ENCODE measurements at places on chromosomes 16 and 17.

GRCh38 chr17:33927732-33928133 is 327.4 kb upstream of the CCL2 start:
- DNase-seq = no peak

GRCh38 chr17:1515640-1516387 is 598 bp downstream of the INPP5K start:
- DNase-seq = peak; percentile 63

GRCh38 chr17:79851461-79851817 is 12.2 kb upstream of the CBX4 start:
- no peak for DNase-seq

DNA sequence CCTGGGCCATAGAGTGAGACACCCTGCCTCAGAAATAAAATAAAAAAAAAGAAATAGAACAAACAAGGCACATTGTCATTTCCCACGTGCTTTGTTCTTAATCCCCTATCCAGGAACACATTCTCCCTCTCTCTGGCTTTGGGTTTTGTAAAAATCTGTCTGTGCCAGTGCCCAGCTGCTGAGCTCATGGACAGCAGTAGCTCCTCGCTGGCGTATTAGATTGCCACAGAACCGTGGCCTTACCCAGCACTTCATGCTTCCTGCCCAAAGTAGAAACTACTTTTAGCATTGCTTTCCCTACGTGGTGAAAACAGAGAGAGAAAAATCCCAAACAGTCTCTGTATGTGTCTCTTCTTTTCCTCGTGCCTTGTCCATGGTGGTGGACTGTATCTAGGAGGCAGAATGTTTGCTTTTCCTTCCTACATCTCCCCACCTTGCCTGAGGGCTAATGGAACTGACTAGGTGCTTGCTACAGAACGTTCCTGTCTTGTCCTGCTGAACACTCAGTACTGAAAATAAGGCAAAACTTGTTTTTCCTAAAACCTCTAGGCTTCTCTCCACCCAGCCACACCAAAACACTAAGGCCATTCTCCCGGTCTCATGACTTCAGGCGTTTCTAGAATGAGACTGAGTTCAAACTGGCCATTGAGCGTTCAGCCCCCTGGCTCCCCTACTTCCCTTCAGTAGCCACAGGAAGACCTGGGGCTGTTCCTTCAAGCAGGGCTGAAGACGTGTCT is 26.1 kb downstream of the MNT start:
- no peak for DNase-seq

DNA sequence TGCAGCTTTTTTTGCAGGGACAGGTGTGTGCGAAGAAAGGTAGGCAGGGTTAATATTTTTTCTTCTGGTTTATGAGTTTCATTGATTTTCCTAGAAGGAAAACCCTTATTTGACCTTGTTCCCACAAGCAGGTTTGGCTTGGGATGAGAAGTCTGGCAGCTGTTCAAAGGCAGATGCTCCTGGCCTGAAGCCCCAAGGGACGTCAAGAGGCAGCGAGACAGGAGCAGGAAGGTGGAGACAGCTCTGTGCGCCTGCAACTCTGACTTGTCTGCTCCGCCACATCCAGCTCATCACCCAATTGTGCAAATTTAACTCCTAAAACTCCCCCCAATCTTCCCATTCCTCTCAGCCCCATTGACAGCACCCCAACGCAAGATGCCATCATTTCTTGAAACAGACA is 136.8 kb upstream of the XYLT1 start:
- DNase-seq = no peak

GRCh38 chr16:65574326-65574966 is 452.6 kb upstream of the CDH11 start:
- no peak for DNase-seq

GRCh38 chr17:42422958-42423712 is at the start of gene CAVIN1:
Gene CAVIN1, minus strand, starts transcription at chr17:42423256. Its CDS starts 159 bp downstream, at chr17:42423097.
- DNase-seq = peak; percentile 49

DNA sequence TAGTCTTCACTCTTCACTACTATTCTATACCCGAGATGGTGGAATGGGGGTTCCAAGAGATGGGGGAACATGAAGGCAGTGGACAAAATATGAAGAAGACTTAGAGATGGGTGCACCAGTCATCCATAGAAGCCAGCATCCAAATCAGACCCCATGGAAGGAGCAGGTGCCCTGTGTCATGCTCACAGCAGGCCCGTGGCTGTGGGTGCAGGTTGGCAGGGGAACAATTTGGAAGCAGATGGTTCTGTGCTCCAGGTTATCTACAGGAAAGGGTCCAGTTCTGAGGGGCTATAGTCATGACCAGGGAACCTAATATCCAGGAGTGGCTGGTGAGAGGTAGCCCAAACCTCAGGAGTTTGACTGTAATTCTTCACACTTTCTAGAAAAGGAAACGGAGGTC is 9.6 kb upstream of the LPCAT2 start:
- no peak for DNase-seq

DNA sequence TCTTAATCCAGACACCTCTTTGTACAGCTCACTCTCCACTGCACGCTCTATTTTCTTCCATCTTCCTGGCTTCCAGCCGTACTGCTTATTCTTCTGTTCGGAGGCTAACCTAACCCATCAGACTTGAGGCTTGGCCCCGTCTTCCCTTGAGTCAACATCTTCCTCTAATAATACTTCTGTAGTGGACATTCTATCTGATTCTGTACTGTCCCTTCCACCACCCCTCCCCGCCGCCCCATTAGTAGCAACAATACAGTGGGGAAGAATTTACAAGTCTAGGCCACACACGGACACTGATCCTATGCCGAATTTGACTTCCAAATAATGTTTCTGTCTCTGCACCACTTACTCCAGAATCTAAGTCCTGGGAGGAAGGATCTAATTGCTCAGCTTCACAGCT is 86.0 kb upstream of the TNRC6A start:
- DNase-seq = no peak

- DNase-seq = peak; percentile 26
Observed at GRCh38 chr17:18141210-18141803, 32.8 kb downstream of the MYO15A start.

DNA sequence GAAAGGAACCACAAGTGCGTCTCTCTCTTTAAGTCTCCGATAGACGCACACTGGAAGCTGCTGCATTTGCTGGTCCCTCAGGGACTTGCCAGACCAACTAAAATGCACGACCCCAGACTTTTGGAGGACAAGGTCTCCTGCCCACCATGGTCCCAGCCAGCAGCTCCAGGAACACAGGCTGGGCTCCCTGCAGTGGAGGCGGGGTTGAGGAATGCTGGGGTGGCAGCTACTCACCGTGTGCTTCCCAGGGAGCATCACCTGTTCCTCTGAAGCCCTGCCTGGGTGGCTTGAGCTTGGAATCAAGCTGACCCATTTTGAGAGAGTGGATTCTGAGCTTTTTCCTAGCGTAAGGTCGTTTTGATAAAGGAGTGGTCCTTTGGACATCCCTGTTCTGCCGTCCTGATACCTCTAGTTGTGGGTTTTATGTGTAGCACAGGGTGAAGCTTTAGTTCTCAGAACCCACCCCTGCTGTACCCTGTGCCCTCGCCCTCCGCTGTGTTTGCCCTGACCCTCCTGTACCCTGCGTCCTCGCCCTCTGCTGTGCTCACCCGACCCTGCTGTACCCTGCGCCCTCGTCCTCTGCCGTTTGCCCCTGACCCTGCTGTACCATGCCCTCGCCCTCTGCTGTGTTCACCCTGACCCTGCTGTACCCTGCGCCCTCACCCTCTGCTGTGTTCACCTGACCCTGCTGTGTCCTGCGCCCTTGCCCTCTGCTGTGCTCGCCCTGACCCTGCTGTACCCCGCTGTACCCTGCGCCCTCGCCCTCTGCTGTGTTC is 11.0 kb downstream of the ZNF276 start:
- DNase-seq = no peak

DNA sequence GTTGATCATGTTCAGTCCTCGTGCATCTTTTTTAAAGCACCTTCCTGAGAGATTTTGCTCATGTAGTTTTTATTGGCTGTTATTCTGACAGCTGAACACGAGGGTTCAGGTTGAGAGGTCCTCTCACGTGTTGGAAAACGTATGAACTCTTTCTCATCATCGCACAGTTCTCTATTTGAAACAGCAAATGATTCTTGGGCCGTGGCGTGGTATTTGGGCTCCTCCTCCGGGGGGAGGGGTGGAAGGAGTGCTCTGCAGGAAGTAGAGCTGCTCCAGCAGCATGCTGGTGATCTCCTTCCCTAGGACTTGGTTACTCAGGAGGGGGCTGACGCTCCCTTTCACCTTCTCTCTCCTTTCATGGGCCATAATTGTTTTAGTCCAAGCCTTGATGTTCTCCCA is 70.4 kb downstream of the KSR1 start:
- DNase-seq = peak; percentile 13

DNA sequence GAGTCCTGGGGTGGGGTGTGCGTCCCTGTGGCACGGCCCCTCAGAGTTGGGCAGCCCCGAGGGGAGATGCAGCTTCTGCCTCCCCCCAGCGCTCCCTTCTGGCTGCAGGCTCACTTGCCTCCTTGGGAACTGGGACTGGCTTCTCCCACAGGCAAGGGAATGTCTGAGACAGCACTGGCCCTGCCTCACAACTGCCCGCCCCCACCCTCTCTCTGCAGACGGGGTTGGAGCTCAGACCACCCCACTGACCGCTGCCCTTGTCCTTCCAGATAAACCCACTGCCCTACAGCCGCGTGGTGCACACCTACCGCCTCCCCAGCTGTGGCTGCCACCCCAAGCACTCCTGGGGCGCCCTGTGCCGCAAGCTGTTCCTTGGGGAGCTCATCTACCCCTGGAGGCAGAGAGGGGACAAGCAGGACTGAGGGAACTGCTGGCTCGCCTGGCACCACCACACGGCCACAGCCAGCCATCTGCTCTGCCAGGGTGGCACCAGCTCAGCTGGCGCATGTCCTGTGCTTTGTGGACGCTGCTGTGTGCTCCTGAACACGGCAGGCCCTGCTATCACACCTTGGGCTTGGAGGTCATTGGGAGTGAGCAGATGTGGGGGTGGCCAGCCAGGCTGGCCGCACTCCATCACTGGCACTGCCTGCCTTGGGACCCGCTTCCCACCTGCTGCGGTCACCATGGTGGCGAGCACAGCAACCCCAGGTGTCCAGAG is 7.1 kb upstream of the RAB40C start:
- DNase-seq = no peak

DNA sequence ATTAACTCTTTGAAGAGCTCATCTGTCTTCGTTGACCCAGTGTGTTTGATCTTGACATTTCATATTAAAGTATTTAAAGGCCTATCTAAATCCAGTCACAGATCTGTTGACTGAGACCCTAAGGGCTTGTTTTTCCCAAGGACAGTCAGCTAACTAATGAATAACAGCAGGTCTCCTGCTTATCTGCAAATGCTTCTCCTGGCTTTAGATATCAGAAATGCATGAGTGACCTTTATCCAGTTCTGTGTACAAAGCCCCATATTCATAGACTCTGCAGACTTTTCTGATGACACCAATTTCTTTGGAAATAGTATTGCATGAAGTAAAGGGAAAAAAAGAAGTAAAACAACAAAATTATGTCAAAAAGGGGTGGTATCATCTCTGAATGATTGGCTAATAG is 70.3 kb downstream of the YPEL2 start:
- DNase-seq = no peak

DNA sequence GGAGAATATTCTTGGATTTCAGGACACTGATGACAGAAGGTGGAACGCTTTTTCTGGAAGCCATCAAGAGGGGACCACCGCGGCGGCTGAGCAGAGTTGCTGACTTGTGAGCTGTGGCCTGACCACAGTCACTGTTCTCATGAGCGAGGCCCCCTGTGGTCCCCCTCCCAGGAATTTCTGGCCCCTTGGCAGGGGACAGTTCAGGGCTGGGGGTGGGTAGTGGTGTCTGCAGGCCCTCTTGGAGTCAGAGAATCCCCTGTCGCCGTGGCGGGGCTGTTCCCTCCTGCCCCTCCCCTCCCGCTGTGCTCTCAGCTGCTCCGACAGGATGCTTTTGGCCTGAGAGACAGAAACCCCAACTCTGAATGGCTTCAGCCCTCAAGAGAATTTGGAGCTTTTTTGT is 292.0 kb downstream of the SEC14L1 start:
- DNase-seq = no peak

- DNase-seq = no peak
Observed at GRCh38 chr16:56941856-56942331, 10.0 kb downstream of the HERPUD1 start.

- no peak for DNase-seq
Observed at GRCh38 chr17:68598545-68598961, 2.6 kb downstream of the FAM20A start.

- no peak for DNase-seq
Observed at GRCh38 chr17:46176975-46177374, 16.3 kb downstream of the KANSL1 start.

DNA sequence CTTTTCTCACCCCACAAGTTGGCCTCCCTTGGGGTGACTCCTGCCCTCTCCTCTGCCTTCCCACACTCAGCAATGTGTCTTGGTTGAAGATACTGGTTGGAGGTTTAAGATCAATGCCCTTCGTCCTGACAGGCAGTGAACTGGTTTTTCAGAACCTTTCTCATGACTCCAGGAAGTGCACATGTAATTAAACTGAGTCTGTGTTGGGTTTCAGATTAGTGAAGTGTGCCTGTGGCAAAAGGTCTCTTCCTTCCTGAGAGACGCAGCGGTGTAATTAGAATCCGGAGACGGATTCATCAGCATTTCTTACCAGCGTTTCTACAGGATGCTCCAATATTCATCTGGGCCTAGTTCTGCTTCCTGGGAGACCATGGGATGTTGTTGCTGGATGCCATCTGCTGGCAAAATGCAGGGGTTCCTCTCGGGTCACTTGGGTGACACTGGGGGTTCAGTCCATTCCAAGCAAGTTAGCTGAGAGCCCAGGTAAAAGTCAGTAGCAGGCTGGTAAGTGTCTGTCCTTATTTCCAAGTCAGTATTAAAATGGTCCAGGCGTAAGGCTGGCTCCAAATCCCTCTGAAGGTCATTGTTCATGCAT is 233.3 kb downstream of the XYLT1 start:
- DNase-seq = no peak

- DNase-seq = no peak
Observed at GRCh38 chr17:17321356-17322025, 18.3 kb downstream of the NT5M start.
